T-helper 9 cell (primary cell): ENCODE measurements at places on chromosomes 11 and 22.

- no peak for DNase-seq
Observed at GRCh38 chr11:9688716-9689511, 25.0 kb downstream of the SWAP70 start.

GRCh38 chr11:34809191-34810106 lies 106.7 kb downstream of the APIP start:
- no peak for DNase-seq

DNA sequence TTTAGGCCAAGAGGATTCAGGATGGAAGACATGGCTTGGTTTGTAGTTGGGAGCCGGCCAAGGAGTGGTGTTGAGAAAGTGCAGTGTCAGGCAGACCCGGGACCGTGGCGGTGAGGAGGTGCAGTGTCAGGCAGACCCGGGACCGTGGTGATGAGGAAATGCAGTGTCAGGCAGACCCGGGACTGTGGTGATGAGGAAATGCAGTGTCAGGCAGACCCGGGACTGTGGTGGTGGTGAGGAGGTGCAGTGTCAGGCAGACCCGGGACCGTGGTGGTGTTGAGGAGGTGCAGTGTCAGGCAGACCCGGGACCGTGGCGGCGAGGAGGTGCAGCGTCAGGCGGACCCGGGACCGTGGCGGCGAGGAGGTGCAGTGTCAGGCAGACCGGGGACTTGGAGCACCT lies 59.7 kb downstream of the LRP5 start:
- no peak for DNase-seq

DNA sequence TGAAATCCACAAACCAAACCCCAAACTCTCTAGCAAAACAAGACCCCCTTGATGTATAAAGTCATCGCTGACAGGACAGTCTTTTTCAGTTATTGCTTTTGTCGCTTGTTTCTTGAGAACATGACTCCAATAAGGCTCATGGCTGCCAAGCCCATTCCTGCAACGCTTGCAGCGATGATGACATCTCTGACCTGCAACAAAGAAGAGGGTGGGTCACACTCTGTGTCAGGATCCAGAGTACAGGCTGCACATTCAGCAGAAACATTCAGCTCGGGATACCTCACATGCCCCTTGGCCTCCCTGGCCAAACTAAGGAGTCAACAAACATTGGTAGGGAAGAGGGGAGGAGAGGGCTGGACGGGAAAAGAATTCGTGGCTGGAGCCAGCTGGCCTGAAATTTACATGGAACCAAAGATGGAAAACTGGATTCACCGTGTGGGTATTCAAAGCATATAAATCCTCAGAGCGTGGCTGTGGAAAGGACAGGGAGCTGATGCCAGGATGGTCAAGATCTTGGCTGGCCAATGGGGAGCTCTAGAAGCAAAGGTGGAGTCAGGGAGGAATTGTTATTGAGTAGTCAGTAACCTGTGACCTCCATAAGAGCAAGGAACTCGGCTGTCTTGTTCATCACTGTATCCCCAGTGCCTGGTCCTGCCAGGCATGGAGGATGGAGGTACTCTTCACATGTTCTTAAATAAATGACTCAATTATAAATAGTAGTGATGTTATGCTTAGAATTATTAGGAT lies 11.8 kb upstream of the PLAAT2 start:
- DNase-seq, result no peak

DNA sequence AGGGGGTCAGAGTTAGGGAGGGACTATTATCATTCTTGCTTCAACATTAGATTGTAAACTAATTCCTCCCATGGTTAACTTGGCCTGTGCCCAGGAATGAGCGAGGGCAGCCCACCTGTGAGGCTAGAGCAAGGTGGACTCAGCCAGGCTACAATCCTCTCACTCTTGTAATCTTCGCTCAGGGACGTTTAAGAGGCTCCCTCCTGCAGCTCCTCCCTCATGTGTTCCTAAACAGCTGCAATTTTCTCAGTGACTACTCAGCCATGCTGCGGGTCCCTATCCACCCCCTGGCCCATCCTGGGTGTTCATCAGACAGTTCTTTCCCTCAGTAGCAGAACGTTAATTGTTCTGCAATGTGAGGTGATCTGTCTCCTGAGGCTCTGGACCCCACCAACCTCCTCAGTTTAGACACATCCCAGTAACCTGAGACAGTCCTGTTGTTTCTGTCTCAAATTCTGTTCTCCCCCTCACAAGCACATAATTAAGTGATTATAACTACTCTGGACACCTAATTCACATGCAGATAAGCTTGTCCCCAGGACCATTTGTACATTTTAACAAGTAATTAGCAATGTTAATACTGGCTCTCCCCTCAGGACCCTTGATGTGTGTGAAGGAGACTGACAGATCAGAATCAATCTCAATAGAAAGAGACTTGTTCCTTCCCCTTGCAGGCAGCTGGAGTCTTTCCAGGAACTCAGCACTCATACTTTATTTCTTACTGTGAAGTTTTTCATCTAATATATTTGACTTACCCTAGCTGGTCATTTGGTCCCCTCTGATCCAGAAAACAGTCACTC lies 337.2 kb upstream of the B3GAT1 start:
- DNase-seq, result no peak

DNA sequence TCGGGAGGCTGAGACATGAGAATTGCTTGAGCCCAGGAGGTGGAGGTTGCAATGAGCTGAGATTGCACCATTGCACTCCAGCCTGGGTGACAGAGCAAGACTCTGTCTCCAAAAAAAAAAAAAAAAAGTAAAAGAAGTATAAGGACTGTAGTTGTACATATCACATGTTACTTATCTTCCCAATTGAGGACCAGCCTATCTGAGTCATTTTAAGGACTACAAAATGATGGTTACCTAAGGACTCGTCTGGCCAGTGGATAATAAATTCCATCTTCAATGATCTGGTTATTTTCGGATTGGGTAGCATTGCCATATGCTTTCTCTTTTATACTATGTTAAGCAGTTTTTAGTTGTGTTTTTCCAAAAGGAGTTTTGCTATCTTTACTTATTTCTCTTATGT lies 55.3 kb downstream of the PPFIA1 start:
- DNase-seq, result no peak

DNA sequence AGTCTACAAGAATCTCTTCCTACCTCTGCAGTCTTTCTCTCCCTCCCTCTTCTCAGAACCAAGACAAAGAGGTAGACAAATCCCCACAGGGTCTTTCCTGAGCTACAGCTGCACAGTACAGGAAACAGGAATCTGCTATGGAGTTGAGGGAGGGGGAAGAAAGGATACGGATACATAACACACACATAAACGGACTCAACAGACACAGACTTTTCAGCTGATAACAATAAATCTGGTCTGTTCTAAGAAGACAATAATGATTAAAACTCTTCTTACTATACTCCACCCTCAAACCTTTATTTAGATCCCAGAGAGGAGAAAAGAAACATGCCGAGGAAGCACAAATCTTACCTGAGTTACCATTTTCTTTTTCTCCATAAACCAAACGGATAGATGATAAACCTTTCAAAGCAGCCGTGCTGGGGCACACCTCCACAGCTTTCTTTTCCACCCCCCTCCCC lies 122.2 kb downstream of the APOL5 start:
- DNase-seq, result no peak

- no peak for DNase-seq
Observed at GRCh38 chr22:20052309-20053259, 27.5 kb upstream of the DGCR8 start.

GRCh38 chr22:23527971-23528740 lies 51.9 kb downstream of the IGLL1 start:
- DNase-seq, result no peak

- DNase-seq, result no peak
Observed at GRCh38 chr11:85974122-85974521, 94.8 kb downstream of the PICALM start.

DNA sequence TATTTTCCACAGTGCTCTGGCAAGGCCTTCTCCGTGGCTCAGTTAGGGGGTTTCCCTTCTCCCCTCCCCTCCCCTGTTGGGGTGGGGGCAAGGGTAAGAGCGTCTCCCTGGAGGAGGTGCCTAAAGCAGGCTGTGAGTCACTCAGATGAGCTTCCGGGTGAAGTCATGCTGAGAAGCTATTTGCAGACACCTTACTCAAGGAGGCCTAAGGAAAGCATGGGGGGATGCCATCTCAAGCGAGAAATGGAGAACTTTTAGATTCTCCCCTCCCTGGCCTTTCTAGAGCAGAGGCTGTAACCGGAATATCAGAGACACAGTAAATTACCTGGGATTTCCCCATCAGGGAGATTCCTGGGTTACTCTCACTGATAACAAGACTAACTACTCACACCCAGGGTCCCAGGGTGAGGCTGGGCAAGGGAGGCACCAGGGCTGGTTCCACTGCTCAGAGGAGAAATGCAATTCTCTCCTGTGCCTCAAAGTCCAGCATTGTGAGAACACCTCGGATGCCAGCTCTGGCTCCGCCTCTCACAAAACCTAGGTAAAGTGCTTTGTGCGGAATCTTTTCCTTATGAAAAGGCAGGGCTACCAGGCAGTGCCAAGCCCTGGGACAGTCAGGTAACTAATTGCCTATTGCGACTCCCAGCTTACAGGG lies 123.6 kb downstream of the ABTB2 start:
- DNase-seq, result peak; percentile 58

DNA sequence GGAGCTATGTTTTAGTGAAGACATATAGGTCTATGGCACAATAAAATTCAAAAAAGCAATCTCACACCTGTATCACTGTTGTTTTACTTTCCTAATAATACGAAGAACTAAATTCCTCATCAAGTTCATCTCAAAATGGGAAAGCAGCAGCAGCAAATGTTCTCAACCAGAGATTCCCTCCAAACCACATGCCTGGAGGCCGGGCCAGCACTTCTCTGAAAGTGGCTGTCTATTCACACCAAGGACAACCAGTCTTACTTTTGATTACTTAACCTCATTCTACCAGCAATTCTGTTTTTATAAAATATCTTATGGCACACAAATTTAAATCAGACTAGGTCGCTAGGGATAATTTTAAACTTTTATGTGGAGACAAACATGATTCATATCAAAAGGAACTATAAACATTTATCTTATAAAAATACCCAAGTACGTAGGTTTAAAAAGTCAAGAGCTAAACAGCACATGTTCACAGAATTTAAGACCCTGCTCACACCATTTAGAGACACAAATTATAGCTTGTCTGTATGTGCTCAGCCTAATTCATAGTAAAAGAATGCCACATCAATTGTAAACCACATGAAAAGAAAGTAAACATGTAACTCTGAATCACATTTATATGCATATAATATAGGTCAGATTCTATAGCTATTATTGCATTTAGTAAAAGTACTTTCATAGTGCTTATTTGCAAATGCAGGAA lies 46.1 kb downstream of the RRAS2 start:
- DNase-seq, result no peak

GRCh38 chr22:50620593-50621355 lies 7.2 kb downstream of the ARSA start:
- DNase-seq, result peak; percentile 84

GRCh38 chr11:77059806-77060205 lies 7.0 kb upstream of the CAPN5 start:
- no peak for DNase-seq

- no peak for DNase-seq
Observed at GRCh38 chr11:92929246-92929645, 40.2 kb upstream of the MTNR1B start.

DNA sequence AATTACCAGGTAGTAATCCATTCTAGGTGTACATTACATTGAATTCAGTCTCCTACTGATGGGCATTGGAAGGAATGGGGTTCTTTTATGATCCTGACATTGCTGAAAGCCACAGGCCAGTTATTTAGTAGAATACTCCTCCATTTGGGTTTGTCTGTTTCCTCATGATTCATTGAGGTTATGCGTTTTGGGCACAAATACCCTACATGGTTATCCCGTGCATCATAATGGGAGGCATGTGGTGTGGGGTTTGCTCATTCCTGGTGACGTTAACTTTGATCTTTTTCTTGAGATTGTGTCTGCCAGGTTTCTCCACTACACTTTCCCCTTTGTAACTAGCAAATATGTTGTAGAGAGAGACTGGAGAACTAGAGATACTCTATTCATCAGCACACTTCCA lies 5.5 kb downstream of the FOLR3 start:
- no peak for DNase-seq

GRCh38 chr11:70669281-70669680 lies 271.0 kb downstream of the CTTN start:
- DNase-seq, result no peak

DNA sequence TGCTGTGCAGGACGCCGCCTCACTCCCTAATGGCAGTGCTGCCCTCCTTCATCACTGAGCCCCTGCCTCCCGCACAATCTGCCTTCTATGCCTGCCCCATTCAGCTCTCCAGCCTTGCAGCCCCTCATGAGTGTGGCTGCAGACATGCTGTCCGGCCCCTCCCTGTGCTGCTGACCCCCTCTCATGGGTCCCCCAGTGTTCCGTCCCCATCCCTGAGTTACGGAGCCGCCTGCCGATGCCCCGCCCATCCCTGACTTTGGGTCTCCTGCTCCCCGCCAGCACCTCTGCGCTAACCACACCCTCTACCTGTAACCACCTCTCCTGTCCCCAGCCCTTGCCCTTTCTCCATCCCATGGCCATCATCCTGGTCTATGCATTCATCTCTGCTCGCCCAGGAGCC lies 33.3 kb downstream of the CTTN start:
- no peak for DNase-seq

DNA sequence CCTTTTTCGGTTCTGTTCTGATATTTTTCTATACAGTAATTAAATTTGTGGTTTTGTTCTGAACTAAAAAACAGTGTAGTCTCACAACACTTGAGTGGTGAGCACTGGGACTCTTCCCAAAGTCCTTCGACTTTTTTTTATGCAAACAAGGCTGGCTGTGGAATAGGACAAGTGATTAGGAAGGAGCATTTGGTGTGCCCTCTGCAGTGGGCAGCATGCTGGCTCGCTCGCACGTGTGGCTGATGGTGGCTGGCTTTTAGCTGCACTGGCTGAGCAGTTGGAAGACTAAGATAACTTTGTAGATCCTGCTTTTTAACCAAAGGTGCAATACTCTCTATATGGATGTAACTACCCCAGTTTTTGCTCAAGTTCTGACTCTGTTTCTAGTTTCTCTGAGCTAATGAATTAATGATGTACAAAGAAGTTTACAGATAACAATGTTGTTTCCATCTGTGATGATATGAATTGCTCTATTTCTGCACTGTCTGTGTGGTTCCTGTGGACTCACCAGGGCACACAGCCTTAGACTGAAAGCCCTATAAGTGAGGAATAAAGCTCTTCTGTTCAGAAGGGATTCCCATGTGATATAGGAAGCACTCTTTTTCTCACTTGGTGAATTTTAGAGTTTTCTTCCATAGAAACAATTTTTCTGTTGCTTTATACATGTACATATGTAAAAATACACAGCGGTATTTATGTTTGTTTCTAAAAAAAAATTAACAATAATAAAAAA lies 143.1 kb upstream of the RASSF10 start:
- no peak for DNase-seq

GRCh38 chr11:1198561-1199240 lies 24.2 kb upstream of the MUC5B start:
- no peak for DNase-seq

DNA sequence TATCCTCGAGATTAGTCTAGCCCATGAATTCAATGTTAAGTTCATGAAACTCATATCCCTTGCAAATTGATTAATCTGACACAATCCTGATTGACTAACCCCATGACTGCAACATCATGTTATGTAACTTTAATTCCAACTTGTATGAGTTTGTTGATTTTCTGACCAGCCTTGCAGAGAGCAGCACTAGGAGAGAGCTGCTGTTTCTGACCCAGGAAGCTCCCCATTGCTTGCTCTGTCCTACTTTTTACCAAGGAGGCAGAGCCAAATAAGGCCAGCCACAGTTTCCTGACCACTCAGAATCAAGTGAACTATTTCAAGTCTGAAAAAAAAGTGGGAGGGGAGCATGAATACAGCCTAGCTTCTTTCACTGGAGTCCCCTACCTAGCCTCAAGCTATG lies 13.2 kb downstream of the MPZL3 start:
- DNase-seq, result no peak

GRCh38 chr22:46589871-46590271 lies 30.3 kb upstream of the GRAMD4 start:
- no peak for DNase-seq

GRCh38 chr22:29587938-29588699 lies 7.2 kb upstream of the NIPSNAP1 start:
- no peak for DNase-seq
